ENCODE measurements at places on chromosomes 13 and 19. TPM values are rescaled to one million over a fixed set of nuclear protein-coding genes. Genes with fewer than 3 reads are reported as not detected.
A peak's percentile ranks its signal among the peaks of the same experiment; 100 is the strongest.

FGF22 gene
- 0.05 TPM for total RNA-seq

NOVA2 gene
- total RNA-seq: not detected

ZNF431 gene
- total RNA-seq: 5.9 TPM

CEBPA gene
- 21.3 TPM for total RNA-seq

SMIM17 gene
- total RNA-seq: not detected

GAS6 gene
- total RNA-seq: 1.3 TPM

PSG3 gene
- total RNA-seq: not detected

GRCh38 chr19:44447916-44448674 is at the start of gene ZNF229:
TSS of gene ZNF229 (minus strand) at chr19:44448472. CDS start at chr19:44442847, 5,625 bp downstream.
- no peak for DNase-seq

- DNase-seq: no peak
Observed at GRCh38 chr13:110134801-110135200, 172.2 kb downstream of the COL4A1 start.

DNA sequence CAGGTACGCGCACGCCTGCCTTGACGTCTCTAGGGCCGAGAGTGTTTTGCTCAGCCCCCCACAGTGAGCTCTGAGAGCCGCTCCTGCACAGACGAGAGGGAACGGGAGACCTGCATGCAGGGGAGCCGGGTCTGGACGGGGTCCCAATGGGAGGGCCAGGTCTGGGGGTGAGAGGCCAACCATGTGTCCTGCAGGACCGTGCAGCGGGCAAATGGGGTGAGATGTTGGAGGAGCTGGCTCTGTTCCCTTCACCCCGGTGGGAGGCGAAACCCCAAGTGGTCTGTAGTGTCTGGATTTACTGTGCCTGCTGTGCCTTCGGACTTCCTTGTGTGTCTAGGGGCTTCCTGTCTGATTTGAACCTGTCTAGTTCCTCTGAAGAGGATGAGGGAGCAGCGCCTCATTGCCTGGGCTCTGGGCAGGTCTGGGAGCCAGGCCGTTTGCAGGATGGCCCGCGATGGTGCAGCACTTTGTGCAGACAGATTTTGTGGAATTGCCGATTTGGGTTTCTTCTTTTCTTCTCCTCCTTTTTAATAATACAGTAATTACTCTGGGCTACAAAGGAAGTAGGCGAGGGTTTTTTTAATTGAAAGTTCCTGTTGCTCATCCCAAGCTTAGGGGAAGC is 2.1 kb downstream of the CSNK1G2 start:
- no peak for DNase-seq

DNA sequence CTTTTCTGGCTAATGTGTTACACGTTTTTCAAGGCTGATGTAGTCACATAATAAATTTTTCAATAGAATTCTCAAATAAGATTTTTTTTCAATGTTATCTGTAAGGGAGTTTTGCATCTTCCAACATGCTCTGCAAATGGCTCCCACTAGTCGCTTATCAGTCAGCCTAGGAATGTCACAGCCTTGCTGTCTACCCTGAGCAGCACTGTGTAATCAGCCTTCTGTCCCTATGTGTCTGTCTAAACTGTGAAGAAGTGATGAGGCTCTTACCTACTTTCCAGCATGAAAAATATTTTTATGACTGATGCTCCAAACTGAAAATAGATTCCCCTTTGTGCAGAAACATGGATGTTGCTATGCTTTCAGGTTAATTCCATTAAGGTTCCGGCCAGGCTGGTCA is 75.1 kb upstream of the FAM216B start:
- no peak for DNase-seq

DNA sequence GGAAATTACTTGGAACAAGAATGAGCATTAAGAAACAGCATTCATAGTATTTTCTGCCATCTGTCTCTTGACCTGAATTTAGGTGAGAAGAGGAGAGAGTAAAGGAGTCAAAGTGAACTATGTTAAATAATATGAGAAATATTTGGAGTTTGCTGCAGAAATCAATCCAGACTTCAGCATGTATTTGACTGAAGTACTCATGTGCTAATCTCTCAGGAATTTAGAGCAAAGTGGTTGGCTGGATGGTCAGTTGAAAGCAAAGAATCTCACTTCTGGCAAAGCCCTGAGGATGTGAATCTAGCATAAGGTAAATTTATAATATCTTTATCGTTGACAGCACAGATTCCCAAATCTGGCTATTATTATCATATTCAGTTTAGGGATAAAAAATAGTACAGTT is 394.3 kb downstream of the PCDH17 start:
- DNase-seq: no peak

DNA sequence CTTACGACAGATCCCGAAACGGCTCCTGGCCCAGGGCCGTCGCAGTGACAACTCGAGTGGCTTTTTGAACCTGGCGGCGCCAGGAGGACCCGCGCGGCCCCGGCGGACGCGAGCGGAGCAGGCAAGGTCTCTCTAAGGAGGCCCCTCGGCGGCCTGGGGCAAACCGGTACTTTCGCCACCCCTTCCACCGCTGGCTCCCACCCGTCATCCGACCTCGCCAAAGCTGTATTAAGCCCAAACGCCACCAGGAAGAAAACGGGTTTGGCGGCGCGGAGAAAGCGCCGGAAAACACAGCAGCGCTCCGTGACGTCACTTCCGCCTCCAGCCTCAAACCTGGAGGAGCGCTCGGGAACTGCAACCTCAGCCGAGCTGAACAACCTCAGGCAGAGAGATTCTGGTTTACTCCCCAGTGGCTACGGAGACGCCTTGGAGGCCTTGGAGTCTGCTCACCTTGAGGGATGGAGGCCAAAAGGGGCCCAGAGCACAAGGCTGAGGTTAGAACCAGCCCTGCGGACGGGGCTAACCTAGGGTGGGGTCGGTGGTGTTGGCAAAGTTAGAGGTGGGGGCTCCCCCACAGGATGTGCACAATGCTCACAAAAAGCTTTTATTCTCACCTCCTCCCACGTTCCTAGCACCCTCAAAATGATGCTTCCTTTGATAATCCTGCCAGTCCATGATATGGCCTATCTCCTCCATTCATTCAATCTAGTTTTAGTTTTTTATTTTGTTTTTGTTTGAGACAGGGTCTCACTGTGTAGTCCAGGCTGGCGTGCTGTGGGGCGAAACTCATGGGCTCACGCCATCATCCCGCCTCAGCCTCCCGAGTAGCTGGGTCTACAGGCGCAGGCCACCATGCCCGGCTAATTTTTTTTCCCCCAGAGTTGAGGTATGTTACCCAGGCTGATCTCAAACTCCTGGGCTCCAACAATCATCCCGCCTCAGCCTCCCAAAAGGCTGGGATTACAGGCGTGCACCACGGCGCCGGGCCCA is at the start of gene ZNF266:
Gene ZNF266, minus strand, starts transcription at position 295 of the 990 bp plus-strand sequence. CDS start 15,484 bp downstream, outside the sequence.
- DNase-seq: peak; percentile 88

- DNase-seq: peak; percentile 91
Observed at GRCh38 chr19:18364826-18365528, 21.0 kb upstream of the GDF15 start.

- peak; percentile 80 for DNase-seq
Observed at GRCh38 chr19:12985049-12985776, 10.1 kb upstream of the NFIX start.

DNA sequence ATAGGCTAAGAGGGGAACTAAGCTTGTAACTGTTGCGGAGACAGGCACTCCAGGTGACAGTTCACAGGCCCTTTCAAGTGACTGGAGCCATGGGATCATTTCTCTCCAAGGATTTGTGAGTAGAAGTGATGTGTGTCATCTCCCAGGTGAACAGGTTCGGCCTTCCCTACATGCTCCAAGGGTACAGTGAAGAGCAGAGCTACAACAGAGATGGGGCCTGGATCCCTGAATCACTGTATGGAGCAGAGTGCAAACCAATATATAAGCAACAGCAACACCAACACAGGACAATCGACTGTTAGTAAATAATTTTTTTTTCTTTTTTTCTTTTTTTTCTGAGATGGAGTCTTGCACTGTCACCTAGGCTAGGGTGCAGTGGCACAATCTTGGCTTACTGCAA is 15.0 kb downstream of the ZSCAN18 start:
- DNase-seq: no peak

DNA sequence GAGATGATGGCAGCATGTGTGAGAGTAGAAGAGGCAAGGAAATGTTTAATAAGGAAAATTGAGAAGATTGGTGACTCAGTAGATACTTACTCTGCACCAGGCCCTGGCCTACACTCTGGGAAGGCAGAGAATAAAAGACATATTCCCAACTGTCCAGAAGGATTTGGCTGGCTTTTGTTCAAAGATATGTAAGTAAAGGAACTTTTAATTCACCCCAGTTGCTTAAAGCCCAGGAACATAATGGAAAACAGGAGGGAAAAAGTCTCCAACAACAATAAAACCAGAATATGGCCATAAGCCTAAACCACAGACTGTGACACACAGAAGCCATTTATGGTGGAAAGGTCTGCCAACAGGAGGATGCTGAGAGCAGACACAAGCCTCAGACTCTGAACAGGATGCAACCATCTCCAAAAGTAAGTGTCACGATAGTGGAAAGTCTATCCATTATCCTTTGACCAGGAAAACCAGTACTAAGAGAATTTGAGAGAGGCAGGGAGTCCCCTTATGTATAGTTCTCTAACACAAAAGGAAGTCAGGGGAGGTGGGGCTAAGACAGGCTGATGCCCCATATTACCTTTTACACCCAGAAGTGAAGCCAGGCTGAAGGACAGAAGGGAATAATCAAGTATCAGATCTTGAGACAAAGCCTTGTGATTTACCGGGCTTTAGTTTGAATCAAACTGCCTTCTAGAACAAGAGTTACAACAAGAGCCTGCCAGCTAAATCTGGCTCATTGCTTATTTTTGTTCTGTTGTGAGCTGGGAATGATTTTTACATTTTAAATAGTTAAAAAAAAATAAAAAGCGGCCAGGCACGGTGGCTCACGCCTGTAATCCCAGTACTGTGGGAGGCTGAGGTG is 169.5 kb upstream of the STARD13 start:
- DNase-seq: no peak

DNA sequence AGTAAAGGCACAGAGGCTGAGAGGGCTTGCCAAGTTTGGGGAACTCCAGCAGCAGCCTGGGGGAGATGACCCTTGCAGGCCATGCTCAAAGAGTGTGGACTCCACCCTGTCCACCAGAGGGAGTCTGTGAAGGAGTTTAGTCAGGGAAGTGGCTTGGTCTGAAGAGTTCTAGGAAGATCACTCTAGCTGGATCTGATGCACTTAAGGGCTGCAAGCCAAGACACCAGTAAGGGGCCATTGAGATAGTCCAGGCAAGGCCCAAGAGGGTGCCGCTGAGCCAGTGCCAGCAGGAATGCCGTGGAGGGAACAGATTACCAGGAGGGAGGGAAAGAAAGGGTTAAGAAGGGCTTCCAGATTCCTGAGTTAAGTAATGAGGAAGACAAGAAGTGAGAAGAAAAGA is 68.7 kb downstream of the ZAR1L start:
- peak; percentile 94 for DNase-seq
